ENCODE measurements at places on chromosomes 7 and 10. TPM values are rescaled to one million over a fixed set of nuclear protein-coding genes. Genes with fewer than 3 reads are reported as not detected.

GRCh38 chr7:20790375-20790774 is 3.7 kb upstream of the SP8 start:
- no peak for ATAC-seq

DNA sequence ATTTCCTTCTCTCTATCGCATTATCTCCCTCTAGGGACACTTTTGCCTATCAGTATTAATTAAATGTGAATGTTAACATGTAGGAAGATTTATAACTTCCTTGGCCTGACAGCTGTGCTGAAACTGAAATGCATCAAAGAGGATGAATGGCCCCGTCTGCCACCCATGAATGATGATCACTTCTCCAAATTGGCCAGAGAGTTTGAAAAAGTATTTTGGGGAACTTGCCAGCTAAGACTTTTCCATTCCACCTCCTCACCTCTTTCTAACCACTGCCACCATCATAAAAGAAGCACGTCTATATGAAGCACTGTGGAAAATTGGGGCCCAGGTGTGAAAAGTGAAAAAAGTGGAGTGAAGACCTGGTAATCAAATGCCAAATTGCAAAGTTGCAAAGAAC is 25.4 kb upstream of the ST8SIA6 start:
- no peak for ATAC-seq

DNA sequence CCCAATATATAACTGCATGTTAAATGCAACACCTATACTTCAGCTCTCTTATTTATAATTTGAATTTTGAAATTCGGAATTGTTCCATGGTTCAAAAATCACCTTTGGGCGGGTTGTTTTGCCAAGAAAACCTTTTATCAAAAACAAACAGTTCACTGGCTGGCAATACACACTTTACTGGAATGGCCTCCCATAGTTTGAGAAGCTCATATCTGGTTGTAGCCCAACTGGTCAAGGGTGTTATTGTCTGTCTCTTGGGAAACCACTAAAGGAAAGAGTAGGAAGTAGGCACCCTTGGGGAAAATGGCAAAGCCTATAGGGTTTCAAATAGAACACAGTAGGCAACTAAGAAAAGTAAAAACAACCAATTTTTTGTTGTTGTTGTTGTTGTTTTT is 117.9 kb downstream of the HIPK2 start:
- ATAC-seq = no peak

CLDN3 gene
- not detected for total RNA-seq

All from activated T-helper 17 cell treated with anti-CD3 and anti-CD28 coated beads, Interleukin-2, amount 50 U/mL, for 72 hours (primary cell).